AG09309 (cell line): ENCODE measurements at places on chromosomes 13 and 19.

- no peak for DNase-seq
Measured at GRCh38 chr19:46602392-46603194, 1.5 kb downstream of the CALM3 start.

GRCh38 chr19:17097593-17098126 is 22.1 kb downstream of the MYO9B start:
- DNase-seq: no peak

- DNase-seq: no peak
Measured at GRCh38 chr13:111506621-111507020, 186.2 kb downstream of the TEX29 start.

DNA sequence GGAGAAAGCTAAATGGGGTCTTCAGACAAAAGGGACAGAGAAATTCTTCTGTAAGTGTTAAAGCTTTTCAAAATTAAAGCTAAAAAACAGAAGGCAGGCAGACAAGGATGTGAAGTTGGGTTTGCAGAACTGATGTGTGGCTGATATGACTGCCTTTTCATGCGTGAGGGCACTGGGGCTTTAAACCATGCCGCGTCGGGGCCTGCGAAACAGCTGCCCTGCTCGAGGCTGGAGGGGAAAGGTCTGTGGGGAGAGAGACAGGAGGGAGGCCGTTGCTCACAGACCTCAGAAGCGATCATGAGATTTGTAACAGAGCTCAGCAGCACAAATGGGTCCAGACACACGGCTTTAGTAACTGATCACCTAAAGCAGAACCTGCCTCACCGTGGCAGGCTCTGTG is 23.5 kb downstream of the CAPS start:
- no peak for DNase-seq

- no peak for DNase-seq
Measured at GRCh38 chr13:73306688-73307087, 247.9 kb downstream of the KLF5 start.

GRCh38 chr13:19181621-19182485 is at the start of gene TUBA3C:
TUBA3C (minus strand) TSS chr13:19181824; CDS start chr13:19181747, 77 bp downstream.
- DNase-seq: no peak

- DNase-seq: no peak
Measured at GRCh38 chr19:50167314-50167721, 4.2 kb upstream of the IZUMO2 start.

- DNase-seq: no peak
Measured at GRCh38 chr13:95724252-95724651, 47.3 kb downstream of the DNAJC3 start.

- no peak for DNase-seq
Measured at GRCh38 chr13:80361883-80362327, 21.0 kb upstream of the SPRY2 start.

- DNase-seq: no peak
Measured at GRCh38 chr19:17255150-17255621, 9.4 kb downstream of the USHBP1 start.

DNA sequence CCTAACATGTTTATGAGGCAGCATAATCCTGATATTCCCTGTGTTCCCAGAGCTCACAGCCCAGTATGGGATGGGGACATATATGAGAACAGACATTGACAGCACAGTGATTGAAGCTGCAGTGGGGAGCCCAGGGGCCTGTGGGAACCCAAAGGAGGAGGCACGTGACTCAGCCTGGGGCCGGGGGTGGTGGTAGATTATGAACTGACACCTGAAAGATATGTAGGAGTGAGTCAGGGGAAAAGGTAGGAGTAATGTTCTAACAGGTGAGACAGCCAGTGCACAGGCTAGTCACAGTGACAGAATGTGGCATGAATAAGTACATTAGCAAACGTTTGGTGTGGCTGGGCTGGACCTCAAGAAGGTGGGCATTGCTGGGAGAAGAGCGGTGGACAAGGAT is 29.0 kb downstream of the CKM start:
- no peak for DNase-seq

DNA sequence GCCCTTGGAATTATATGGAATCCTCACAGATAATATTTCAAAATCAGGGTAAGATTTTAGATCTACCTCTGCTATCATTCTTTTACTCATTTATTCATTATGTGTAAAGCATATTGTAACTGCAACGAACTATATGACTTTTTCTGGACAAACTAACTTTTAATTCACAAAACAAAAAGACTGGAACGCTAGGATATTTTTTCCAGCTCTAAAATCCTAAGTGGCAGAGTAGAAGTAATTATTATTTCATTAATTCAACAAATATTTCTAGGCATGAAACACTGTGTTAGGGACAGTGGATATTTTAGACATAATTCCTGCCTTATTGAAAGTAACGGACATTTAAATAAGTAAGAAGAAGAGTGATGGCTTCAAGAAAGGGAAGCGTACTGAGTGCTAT is 26.9 kb upstream of the SOX21 start:
- DNase-seq: no peak

GRCh38 chr19:35828692-35829301 is 16.2 kb upstream of the PRODH2 start:
- peak; percentile 3 for DNase-seq

DNA sequence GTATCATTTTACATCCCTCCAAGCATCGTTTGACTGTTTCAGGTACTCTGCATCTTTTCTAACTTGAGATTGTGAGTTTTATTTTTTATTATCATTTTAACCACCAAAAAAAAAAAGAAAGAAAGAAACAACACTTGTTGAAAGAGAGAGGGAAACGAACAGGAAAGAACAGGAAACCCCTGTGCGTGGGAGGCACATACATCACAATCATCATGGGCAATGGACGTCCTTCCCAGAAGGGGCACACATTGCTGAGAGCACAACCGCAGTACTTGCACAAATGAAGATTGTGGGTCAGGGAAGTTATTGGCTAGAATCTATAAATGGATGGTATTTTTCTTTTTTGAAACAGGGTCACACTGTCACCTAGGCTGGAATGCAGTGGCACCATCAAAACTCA is 1.7 kb downstream of the CLC start:
- no peak for DNase-seq

GRCh38 chr13:99614465-99614885 is 113.2 kb downstream of the TM9SF2 start:
- DNase-seq: no peak
